Activated CD4-positive, CD25-positive, alpha-beta regulatory T cell treated with anti-CD3 and anti-CD28 coated beads, Interleukin-2, amount 50 U/mL, for 16 hours (primary cell): ENCODE measurements at places on chromosomes 7 and 10.

GRCh38 chr10:49161411-49161997, 26.7 kb downstream of the TMEM273 start:
- DNase-seq = no peak

- no peak for DNase-seq
Observed at GRCh38 chr10:70139151-70139996, 6.7 kb upstream of the AIFM2 start.

DNA sequence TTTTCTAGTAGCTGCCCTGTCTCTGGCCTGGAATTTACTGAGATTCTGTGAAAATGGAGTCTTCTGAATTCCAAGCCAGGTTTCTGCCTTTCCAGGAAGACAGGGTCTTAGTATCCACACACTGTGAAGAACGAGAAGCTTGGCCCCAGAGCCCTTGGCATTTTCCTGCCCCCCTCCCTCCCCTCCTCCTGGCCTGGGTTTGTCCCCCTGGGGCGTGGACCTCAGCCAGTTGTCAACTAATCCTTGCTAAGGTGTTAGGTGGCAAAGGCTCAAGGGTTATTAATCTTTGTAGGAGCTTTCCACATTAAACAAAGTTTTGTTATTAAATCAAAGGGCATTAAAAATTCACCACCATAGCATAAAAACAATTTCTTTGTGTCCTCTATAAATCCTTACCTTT, 329.5 kb downstream of the RNLS start:
- no peak for DNase-seq

GRCh38 chr10:24894728-24895127, 57.7 kb downstream of the PRTFDC1 start:
- DNase-seq = no peak

DNA sequence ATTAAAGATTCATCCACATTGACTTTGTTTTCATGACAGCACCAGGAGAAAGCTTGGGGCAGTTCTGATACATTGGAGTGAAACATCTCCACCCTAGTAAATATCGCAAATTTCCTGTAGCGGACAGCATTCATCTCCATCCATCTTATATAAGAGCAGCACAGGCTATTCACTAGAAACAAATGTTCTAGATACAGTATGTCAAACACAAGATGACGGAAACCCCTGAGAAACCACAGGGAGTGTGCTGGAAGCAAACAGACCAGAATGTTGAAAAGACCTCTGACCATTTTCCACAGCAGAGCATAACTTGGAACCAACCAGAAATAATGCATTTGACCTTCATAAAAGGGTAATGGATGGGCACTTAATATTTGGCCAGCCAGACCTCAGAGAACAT, 343.9 kb downstream of the SORCS1 start:
- no peak for DNase-seq

- no peak for DNase-seq
Observed at GRCh38 chr7:98930921-98931320, 52.6 kb downstream of the TRRAP start.

GRCh38 chr10:22389856-22390589, 44.7 kb downstream of the SPAG6 start:
- DNase-seq = no peak

GRCh38 chr7:26140380-26140779, 11.6 kb upstream of the NFE2L3 start:
- no peak for DNase-seq

- DNase-seq = no peak
Observed at GRCh38 chr7:127865466-127865865, 165.8 kb downstream of the LRRC4 start.

DNA sequence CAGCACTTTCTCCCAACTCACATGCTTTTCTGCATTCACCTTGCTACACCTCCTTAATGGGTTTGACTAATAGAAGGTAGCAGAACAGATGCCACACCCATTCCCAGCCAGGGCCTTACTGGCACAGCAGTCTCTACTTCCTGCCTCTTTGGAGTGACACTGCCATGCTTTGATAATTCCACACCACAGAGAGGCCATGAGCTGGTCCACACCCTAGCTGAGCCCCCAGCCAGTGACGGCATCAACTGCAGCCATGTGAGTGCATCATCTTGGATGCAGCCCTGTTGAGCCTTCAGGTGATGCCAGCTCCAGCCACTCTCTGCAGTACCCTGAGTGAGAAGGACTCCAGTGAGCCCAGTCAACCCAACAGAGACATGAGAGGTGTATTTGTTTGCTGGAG, 27.5 kb upstream of the EZH2 start:
- DNase-seq = no peak

GRCh38 chr7:17368856-17369524, 70.5 kb downstream of the AHR start:
- no peak for DNase-seq

DNA sequence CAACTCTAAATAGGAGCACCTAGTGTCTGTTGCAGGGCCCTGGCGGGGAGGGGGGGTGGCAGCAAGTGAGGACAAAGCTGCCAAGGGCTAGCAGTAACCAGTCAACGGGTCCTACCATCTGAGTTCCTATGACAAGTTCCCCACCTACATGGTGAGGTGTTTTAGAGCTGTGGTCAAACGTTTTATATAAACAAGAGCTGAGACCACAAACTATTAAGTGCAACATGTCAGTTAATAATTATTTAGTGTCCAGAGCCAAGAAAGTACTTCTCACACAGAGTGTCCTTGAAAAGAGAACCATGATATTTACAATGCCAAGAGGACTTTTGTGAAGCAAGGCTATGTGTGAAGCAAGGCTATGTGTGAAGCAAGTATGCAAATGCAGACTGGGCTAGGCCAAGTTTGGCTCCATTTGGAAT, 434.7 kb downstream of the TNS3 start:
- DNase-seq = no peak

- no peak for DNase-seq
Observed at GRCh38 chr10:93352638-93353383, 129.3 kb downstream of the MYOF start.

DNA sequence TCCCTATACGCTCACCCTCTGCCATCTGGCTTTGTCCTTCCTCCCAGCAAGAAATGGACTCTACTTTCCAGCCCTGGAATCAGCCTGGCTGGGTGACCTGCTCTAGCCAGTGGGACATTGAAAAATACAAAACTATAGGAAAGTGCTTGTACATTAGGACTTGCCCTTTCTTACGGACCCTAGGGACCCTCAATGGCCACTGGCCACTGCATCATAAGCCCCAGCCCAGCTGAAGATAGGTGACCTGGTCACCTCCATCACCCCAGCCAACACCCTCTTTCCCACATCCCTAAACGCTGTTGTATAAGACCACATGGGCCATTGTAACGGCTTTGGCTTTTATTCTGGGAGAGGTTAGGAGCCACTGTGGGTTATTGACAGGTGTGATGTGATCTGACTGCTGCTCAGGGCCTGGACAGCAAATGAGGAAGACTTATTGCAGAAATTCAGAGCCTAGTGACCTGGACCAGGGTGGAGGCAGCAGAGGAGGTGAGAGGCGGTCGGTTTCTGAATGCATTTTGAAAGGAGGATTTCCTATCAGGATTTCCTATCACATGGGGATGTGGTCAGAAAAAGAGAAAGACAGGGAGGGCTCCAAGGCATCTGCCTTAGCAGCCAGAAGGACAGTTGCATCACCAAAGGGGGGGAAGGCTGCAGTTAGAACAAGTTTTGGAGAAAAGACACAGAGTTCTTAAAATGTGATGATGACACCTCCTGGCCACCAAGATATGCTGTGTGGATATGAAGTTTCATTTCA, 2.2 kb upstream of the LMBR1 start:
- DNase-seq = no peak

GRCh38 chr10:50658165-50658564, 34.4 kb upstream of the SGMS1 start:
- DNase-seq = no peak

DNA sequence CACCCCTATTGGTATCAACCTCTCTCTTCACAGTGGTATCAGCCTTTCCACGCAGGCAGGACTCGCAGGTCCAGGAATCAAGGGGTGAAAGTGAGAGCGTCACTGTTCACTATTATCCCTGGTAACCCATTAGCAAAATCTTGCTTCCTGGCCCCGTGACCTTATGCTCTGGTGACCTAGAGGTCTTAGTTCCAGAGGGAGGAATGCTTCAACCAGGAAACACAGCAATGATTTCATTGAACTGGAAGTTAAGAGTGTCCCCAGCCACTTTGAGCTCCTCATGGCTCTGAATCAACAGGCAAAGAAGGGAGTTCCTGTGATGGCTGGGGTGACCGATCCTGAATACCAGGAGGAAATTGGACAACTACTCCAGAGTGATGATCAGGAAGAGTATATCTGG, 90.6 kb downstream of the CUL2 start:
- DNase-seq = no peak

DNA sequence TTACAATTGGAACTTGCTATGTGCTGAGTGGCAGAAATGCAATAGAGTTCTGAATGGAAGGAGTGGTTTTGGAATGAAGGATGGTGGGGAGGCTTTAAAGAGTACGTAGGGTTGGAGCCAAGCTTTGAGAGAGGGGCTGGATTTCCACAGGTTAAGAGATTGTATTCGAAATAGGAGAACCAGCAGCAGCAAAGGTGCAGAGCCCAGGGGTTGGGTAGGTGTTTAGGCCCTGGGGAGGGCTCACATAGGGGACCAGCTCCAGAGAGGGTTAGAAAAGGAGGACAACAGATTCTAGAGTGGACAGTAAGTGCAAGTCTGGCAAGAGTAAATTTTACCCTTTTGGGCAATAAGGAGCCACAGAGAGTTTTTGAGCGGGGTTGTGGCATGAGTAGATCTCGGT, 297.2 kb downstream of the RPS24 start:
- no peak for DNase-seq

DNA sequence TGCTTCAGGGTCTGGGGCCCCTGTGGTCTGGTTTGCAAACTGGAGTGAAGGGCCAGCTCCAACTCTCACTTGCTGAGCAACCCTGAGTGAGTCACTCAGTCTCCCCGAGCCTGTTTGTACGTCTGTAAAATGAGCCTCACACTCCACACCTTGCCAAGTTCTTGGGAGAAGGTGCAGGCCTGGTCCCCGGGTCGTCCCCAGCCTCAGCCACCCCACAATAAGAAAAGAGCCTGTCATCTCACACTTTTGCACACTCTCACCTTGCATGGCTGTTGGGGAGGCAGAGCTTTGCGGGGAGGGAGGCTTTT, 5.2 kb downstream of the GRIFIN start:
- no peak for DNase-seq

GRCh38 chr7:120987280-120987679, 1.2 kb upstream of the CPED1 start:
- DNase-seq = no peak

DNA sequence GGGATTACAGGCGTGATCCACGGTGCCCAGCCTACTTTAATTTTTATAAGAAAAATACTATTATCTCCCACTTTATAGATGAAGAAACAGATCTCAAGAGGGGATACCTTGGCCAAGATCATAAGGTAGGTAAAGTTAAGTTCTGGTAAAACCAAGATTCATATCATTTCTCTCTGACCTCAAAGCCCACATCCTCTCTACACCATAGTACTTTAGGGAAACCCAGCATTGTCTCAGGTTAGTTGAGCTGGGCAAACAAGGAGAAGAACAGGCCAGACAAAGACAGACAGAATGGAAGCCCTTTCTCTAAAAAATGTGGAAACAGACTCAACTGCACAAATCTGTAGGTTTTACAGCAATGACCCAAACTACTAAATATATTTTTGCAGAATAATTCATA, 197.7 kb upstream of the FRMD4A start:
- DNase-seq = no peak

- no peak for DNase-seq
Observed at GRCh38 chr7:124073310-124073645, 40.4 kb upstream of the TMEM229A start.

- no peak for DNase-seq
Observed at GRCh38 chr7:91313113-91313512, 48.9 kb downstream of the FZD1 start.

DNA sequence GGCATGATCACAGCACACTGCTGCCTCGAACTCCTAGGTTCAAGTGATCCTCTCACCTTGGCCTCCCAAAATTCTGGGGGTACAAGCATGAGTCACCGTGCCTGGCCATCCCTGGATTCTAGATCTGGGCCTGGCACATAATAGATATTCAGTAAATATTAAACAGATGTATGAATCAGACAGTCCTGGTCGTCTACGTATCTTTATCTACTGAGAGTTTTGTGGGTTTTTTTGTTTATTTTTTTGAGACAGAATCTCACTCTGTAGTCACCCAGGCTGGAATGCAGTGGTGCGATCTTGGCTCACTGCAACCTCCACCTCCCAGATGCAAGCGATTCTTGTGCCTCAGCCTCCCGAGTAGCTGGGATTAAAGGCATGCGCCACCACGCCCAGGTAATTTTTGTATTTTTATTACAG, 24.3 kb upstream of the ITGB1 start:
- DNase-seq = no peak

- DNase-seq = no peak
Observed at GRCh38 chr10:23359692-23360380, 15.2 kb upstream of the C10orf67 start.

GRCh38 chr7:154255324-154255723, 203.1 kb downstream of the DPP6 start:
- no peak for DNase-seq

GRCh38 chr10:50648935-50649227, 25.1 kb upstream of the SGMS1 start:
- no peak for DNase-seq

GRCh38 chr7:25788371-25788770, 363.6 kb upstream of the NFE2L3 start:
- no peak for DNase-seq

DNA sequence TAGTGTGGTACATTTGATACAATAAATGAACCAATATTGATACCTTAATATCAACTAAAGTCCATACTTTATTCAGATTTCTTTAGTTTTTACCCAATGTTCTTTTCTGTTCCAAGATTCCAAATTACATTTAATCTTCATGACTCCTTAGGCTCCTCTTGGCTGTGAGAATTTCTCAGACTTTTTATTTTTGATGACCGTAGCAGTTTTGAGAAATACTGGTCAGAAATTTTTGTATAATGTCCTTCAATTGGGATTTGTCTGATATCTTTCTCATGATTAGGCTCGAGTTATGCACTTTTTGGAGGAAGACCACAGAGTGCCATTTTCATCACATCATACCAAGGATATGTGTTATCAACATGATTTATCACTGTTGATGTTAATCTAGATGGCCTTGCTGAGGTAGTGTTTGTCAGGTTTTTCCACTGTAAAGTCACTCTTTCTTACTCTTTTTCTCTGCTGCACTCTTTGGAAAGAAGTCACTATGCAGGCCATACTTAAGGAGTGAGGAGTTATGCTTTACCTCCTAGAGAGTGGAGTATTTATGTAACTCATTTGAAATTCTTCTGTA, 12.9 kb upstream of the ENTPD1 start:
- DNase-seq = no peak

GRCh38 chr10:21162948-21163347, 265.8 kb upstream of the NEBL start:
- no peak for DNase-seq
